Left colon (tissue), 2 donors: ENCODE measurements at places on chromosomes 6 and 20.

GRCh38 chr20:63217706-63218105 is 1.8 kb upstream of the YTHDF1 start:
- DNase-seq: no peak

DNA sequence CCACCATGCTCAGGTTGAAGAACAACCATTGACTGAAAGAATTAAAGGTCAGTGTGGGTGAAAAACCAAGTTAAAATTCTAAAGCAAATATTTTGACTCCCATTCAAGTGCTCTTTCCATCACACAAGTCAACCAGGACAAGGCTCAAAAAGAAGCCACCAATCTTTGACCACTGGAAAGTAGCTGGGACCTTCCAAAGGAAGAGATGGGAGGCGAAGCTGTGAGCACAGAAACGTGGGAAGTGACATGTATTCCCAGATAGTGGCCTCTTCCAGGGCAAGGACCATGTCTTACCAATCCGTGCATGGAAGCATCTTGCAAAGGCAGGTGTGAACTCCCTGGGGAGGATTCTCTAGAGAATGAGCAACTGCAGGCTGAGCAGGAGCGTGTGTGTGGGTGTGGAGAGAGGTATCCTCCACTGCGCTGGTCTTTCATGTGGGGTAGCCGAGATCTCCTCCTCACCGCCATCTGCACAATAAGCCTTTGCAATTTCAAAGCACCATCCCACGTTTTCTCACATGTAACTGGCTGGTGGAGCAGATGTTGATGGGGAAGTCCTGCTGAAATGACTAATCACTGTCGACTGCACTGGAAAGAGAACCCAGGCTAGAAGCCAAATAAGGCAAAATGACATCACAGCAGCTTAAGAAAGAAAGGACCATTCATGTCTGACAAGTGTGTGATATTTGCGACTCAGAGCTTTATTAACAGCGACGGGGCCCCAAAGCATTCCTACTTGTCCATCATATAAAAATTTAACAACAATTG is 189.4 kb upstream of the RREB1 start:
- no peak for DNase-seq

DNA sequence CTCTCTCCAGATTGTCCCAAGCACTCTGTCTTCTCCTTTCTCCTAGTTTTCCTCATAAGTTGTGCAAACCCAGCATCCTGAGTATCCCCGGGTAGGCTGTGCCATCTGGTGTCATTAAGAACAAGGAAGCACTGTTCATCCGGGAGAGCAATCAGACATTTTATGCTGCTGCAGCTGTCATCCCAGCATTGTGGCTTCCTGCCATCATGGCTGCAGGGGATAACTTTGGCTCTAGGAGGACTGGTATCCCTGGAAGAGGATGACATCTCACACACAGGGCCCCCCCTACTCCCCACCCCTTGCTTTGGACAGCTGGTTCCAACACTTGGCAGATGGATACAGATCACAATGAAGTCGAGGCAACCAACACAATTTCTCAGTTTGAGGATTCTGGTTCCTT is 1195.1 kb upstream of the MAP3K7 start:
- no peak for DNase-seq

DNA sequence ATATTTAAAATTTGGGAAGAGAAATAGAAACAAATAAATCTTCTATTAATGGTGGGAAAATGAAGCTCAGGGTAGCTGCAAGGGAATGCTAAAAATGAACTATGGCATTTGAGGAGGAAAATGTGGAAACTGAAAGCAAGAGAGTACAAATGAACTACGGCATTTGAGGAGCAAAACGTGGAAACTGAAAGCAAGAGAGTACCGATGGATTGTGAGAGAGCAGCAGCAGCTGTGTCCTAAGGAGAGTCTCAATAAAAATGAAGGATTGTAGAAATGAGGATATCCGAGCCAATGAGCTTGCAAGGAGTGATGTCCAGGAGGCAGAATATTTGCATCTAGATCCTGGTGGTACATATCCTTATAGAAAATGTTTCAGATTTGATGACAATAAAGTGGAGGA is 547.1 kb upstream of the ZNF337 start:
- no peak for DNase-seq

DNA sequence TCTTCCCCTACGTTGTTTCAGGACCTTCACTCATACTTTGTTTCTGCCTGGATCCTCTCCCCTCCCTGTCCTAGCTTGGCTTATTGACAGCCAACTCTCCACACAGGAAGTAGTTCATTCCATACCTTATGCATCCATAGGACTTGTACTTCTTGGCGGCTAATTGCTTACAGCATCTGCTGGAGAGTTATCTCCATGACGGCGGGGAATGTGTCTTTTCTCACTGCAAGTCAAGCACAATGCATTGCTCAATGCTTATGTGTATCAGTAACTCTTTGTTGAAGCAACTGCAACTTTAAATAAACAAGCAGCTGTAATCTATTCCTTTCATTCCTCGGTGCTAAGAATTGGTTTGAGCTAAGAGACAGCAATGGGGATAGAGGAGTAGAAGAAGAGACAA is 551.3 kb upstream of the EPHA7 start:
- DNase-seq: no peak

DNA sequence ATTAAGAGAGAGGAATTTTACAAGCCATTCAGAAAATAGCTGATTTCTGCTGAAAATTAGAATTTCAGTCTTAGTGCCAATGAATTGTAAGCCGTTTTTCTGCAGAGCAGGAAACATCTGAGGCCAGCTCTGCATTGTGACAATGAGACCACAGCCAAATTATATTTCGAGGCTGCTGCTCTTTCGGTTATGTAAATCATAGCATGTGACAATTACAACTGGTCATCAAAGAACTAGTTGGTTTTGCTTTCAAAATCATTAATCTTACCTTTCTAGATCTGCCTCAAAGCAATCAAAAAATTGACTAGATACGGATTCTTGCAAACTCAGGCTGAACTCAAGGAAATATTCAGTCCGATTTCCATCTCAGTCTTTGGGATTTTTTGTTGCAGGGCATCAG is 33.4 kb upstream of the INSM1 start:
- no peak for DNase-seq
